Thyroid gland (tissue), 4 donors: ENCODE measurements at places on chromosomes 4 and X. TPM values are rescaled to one million over a fixed set of nuclear protein-coding genes. Genes with fewer than 3 reads are reported as not detected.

GLRA2 gene
- total RNA-seq, result not detected

DNA sequence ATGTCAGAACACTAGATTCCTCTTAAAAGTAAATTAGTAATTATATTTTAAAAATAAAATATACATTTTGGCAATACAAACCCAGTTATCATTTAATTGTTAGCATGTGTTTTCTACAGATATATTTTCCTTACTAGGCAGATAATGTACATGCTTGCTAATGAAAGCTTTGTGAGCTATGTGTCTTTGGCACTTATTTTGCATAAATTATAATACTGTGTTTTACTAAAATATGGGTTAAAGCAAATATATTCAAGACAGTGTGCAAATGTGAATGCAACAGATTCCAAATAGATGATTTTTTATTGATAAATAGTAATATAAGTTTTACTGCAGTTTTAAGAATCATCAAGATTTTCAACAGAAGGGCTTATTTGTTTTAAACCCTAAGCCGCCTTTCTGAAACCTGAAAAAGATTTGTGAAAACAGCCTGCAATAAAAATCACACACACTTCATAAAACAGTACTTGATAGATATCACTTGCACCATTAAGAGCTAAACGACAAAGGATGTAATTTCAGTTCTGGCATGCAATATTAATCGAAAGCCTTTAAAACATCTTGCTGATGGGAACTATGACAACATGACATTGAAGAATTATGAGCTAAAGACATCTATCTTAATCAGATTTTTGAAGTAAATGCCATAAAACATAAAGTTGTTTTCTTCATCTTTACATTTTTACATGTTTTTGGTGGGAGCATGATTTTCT is 333.3 kb downstream of the DCTD start:
- H3K36me3 ChIP-seq, result no peaks in the 10 kb centered on the region
- no peaks in the 10 kb centered on the region for H3K27me3 ChIP-seq
- no peak for DNase-seq
- H3K4me3 ChIP-seq, result no peak overlapping the region

DNA sequence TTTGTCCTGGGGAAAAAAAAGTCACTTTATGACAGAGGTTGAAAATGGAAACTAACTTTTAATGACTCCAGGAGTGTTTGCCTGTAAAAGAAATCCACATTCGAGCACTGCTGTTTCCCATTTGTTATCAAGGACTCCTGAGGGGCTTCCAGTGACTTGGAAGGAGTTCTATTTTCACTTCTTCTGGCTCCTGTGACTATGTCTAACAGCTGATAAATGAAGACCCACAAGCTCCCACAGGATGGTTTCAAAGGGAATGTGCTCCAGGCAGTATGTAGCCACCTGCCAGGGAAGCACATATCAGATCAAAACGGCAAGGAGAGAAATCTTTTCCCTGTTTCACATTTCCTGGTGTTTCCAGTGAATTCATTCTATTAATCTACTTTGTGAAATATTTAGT is 159.8 kb upstream of the FAM241A start:
- H3K4me3 ChIP-seq, result no peak overlapping the region
- no peak for DNase-seq
- H3K36me3 ChIP-seq, result no peaks in the 10 kb centered on the region
- no peak overlapping the region for H3K27ac ChIP-seq

DNA sequence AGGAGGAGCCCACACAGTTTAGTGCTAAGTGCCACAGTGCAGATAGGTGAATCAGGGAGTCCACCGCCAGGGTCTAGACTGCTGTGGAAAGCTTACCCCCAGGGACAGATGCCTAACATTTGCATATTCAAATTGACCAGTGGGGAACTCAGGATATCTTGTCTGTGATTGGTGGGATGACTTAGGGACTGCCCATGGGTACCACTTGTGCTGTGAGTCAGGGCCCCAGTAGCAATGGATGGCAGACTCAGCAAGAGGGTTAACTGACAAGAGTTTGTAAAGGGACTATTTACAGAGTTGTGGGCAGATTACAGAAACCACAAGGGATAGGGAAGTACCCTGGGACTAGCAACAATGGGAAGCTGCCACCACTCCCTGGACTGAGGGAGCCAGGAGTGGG is 282.1 kb downstream of the BCOR start:
- H3K27ac ChIP-seq, result no peak overlapping the region
- no peak for DNase-seq
